ENCODE measurements at places on chromosomes 6 and 20.

DNA sequence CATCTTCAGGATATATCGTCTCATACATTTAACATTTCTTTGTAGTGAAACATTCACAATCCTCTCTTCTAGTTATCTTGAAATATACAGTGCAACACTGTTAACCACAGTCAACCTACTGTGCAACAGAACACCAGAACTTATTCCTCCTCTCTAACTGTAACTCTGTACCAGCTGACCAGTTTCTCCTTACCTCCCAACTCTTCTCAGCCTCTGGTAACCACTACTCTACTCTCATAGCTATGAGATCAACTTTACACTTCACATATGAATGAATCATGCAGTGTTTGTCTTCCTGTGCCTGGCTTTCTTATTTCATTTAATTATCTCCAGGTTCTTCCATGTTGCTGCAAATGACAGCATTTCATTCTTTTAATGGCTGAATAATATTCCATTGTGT, 337.6 kb downstream of the BTBD9 start:
- DNase-seq, result no peak

DNA sequence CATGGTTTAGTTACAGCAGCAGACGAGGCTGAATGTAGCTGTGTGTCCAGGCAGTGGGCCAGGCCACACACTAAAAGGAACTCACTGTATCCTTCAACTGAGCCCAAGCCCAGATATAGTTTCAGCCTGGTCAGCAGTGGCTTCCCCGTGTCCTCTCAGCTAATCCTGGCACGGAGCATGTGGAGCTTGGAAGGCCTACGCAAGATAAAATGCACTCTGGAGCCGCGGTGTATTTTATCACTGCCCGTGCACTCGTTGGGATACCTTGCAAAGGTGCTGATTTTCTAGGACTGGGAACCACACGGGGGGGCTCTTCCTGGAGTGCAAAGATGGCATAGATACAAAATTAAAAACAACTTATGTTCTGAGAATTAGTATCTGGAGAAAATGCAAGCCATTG, 48.4 kb upstream of the IYD start:
- DNase-seq, result no peak

DNA sequence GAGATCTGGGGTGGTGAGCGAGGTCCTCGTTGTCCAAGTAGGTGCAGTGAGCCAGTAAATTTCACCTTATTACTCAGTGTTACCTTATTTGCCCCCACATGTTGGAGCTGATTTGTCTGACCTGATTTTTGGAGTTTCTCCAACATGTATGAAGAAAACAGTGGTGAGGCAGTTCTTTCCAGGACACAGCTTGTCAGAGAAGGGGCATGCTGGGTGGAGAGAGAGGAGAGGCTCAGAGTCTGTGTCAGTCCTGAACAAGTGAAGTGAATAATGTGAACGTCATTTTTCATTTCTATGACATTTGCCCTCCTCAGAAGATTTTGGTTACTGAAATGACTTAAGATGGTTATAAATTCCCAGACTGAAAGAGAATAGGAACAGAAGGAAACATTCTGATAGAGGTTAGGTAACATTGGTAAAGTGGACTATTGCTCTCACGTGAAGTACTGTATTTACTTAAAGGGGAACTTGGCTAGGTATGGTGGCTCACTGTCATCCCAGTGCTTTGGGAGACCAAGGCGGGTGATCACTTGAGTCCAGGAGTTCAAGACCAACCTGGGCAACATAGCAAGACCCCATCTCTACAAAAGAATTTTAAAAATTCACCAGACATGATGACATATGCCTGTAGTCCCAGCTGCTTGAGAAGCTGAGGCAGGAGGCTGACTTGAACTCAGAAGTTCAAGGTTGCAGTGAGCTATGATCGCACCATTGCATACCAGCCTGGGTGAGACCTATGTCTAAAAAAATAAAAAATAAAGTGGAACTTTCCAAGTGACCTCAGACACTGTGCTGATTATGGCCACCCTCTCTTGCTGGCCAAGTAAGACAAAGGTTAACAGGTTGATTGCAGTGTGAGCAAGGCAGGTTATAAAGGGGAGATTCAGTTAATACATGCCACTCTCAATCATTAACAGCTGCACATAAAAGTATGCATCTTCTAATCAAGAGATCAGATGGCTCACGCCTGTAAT, 184.3 kb downstream of the EDN1 start:
- DNase-seq, result no peak

DNA sequence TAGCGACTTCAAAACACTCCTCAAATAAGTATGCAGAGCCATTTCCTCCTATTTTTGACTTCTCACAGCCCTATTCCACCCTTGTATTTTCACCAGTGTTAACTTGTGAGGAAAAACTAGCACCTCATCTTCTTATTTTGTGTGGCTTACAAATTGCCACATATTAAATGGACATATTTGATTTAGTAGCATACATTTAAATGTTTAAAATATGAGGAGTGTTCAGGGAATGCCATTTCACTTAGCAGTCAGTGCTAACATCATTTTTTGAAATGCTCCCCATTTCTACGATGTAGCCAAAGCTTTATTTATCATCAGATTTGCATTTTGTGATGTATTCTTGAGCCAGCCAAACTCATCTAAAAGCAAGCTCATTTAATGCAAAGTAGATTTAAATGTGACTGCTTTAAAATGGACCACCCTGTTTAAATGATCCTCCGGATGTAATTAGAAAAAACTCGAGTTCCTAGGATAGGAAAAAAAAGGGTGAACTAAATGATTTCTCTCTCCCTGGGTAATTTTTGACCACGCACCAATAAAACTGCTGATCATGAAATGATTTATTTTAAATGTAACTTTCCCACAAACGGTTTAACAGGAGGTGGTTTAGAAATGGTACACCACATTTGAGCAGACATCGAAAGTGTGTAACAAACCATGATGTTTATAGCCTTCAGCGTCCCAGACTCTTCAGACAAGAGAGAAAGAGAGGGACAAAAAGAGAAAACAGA, 172.6 kb downstream of the CD83 start:
- DNase-seq, result no peak

DNA sequence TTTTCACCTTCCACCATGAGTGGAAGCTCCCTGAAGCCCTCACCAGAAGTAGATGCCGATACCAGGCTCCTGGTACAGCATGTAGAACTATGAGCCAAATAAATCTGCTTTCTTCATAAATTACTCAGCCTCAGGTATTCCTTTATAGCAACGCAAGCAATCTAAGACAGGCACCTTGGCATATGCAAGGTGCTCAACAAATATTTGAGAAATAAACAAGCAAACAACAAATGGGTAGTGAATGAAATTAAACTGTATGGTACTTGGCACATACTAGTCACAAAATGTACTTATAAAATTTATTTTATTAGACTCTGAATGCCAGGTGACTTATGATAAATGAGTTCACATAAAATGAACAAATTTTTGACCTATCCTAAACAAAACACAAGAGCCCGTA, 220.3 kb downstream of the MAFB start:
- DNase-seq, result no peak

GRCh38 chr20:14386726-14387125, 49.3 kb upstream of the FLRT3 start:
- no peak for DNase-seq

DNA sequence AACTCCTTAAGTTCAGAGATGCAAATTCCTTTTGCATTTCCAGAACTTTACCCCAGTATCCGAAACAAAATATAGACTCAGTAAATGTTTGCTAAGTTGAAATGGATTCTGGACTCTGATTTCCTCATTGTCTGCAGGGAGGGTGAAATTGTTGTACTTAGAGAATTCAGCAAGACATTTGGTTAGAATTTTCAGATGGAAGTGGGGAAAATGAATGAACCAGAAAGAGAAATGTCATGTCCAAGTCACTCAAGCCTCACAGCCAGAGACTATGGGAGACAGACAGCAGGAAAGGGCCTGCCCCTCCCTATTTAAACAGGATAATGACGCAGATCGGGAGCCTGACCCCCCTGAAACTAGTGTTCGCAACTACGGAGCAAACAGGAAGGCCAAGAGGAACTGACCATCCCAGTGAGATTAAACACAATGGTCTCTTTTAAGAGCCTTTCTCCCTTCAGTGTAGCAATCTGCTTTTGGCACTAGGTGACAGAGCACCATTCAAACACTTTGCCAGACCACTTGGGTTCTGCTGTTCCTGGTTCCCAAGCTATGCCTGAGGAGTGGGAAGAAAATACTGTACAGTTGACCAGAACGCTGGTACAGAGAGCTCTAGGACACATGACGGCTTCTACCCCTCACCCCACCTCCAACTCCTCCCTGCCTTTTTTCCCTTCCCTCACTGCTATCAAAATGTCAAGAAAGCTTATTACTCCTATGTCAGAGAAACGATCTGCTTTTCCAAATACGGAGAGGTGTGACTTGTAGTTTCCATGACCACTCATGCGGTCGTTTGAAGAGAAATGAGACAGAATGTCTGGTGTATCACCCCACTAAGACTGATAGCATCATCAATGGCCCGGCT, 13.7 kb downstream of the NEDD9 start:
- DNase-seq, result no peak

DNA sequence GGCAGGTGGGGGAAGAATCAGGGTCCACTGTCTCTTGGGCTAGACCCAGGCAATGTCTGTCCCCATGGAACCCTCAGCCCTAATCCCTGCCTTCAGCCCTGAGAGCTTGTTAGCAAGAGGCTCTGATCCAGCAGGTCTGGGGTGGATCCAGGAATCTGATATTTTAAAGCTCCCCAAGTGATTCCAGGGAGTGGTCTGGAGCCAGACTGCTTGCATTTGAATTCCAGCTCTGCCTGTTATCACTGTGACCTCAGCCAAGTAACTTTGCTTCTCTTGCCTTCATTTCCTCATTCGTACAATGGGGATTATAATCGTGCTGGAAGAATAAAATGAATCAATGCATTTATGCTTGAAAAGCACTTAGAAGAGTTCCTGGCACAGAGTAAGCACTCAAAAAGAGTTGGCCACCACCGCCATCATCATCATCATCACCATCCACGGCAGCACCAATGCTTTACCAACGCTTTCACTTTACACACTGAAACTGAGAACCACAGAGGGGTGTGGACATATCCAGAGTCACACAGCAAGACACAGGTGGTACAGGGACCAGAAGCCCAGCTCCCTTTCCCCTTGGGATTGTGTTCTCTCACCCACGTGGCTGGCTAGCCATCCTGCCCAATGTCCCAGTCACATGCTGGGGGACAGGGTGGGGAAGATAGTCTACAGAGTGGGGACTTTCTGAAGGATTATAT, 75.7 kb upstream of the RALY start:
- DNase-seq, result no peak

DNA sequence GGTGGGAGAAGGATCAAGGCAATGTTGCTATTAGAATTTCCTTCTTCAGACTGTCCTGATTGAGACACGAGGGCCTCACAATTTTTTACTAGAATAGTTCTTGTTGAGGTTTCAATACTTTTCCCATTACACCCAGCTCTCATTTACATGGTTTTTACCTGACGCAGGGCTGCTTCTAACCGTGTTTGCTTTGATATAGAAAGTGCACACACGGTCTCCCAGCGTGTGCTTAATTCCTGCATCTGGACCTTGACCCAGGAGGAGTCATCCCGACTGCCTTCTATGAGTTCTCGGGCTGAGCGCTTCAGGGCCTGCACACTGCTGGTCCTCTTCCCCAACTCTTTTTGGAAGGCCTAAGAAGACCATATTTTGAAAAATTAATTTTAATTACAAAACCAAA, 160.2 kb downstream of the DST start:
- DNase-seq, result no peak

DNA sequence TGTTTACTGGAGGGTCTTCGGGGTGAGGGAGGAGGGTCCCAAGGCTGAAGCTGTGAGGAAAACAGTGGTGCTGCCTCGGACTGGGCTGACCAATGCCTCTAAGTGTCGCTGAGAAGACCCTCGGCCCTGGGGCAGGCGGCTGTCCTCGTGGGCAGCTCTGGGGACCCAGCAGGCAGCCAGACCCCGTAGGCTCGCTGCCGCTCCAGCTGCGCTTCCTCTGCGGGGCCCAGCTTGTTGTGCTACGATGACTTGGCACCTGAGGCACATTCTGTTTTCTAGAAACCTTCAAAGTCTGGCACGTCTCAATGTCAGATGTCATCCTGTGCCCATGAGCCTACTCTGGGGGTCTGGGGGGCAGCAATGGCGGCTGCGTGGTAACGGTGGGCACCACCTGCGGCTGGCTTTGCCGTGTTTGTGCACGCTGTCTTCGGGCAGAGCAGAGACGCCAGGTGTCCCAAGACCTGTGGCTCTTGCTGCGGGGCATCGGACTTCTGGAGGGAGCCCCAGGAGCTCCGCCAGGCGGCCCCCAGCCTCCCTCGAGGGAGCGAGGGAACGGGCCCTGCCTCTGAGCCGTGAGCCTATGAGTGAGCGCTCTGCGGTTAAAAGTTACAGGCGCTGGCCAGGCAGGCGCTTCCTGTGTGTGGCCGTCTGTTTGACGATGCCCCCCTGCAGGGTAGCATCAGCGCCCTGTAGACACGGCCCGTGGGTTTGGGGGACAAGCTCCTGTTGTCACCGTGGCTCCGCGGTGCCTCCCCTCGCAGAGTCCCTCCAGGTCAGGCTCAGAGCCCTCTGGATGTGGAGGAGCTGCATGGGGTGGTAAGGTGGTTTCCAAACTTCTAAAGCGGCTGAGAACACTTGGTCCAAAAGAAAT, 6.8 kb downstream of the SLC17A9 start:
- no peak for DNase-seq

- DNase-seq, result no peak
Measured at GRCh38 chr6:10861086-10861485, 20.8 kb downstream of the GCM2 start.

DNA sequence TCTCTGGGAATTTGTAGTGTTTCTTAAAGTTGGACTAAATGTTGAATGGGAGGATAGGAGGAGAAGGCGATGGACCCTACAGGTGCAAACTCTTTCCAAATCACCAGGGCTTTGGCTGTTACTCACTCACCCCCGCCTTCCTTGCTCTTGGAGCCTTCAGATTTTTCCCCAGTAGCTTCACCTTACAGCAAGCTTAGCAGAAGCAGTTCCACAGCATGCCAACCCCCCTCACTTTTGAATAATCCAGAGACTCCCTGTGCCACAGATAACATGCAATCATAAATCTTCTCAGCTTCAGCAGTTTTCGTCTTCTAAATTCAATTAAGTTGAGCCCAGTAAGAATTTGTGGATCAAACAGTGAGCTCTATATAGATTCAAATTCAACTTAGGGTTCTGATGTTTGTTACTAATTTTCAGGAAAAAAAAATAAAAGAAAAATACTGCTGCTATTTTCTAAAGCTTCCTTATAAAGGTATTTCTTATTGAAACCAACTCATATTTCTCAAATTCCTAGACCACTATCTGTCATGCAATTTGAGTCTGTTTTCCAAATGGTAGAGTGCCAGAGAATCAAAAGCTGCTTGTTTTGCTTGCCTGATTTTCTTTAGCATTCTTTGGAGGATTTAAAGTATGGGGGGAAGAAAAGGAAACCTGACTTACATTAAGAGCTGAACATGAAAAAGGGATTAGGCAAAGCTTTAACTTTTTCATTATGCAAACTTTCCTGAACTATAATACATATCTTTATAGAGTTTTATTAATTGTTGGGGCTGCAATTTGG, 166.4 kb downstream of the EYA4 start:
- no peak for DNase-seq
